Femur (tissue), 1 donor: ENCODE measurements at places on chromosomes 11 and 22.

GRCh38 chr22:46049726-46050450 lies 72.9 kb upstream of the WNT7B start:
- peak; percentile 8 for DNase-seq

- DNase-seq = no peak
Measured at GRCh38 chr11:125182573-125182972, 18.0 kb downstream of the PKNOX2 start.

DNA sequence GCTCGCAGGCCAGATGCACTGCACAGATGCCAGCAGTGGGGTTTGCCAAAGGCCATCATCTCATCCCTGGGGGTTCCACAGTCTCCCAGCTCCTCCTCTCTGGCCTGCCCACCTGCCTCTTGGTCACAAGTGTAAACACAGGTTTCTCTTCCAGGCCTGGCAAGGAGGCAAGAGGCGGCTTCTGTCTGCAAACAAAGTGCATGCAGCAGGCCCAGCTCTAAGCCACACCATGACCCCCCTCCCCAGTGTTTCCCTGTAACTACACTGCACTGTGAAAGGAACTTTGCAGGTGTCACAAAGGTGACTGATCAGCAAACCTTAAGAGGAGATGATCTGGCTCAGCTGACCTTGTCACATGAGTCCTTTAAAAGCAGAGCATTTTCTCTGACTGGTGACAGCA lies 26.2 kb upstream of the SHISAL1 start:
- no peak for DNase-seq

GRCh38 chr11:70076461-70076931 lies 1.6 kb upstream of the ANO1 start:
- DNase-seq = peak; percentile 18

- no peak for DNase-seq
Measured at GRCh38 chr11:134001088-134001487, 44.3 kb upstream of the IGSF9B start.

- DNase-seq = no peak
Measured at GRCh38 chr11:68847395-68847794, 5.7 kb upstream of the CPT1A start.

- no peak for DNase-seq
Measured at GRCh38 chr22:45216133-45217003, 24.3 kb downstream of the KIAA0930 start.

GRCh38 chr11:91100427-91100826 lies 877.6 kb upstream of the CHORDC1 start:
- no peak for DNase-seq

- DNase-seq = no peak
Measured at GRCh38 chr11:110962921-110963320, 250.7 kb upstream of the ARHGAP20 start.

DNA sequence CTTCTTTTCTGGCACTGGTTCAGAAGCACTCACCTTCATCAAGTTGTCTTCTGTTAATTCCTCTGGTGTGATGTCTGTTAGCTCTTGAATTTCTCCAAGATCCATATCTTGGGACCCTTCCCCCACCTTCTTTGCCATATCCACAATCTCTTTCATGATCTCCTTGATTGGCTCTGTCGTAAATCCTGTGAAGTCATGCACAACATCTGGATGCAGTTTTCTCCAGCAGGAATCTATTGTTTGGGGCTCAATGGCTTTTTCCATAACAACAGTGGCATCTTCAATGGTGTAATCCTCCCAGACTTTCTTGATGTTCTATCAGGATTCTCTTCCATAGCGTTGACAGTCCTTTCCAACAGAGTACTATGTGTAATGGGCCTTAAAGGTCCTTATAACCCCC lies 96.9 kb downstream of the CSTPP1 start:
- DNase-seq = no peak

- no peak for DNase-seq
Measured at GRCh38 chr11:1717745-1718144, 20.8 kb downstream of the KRTAP5-6 start.

- peak; percentile 87 for DNase-seq
Measured at GRCh38 chr11:76185931-76186401, 20.3 kb downstream of the WNT11 start.

DNA sequence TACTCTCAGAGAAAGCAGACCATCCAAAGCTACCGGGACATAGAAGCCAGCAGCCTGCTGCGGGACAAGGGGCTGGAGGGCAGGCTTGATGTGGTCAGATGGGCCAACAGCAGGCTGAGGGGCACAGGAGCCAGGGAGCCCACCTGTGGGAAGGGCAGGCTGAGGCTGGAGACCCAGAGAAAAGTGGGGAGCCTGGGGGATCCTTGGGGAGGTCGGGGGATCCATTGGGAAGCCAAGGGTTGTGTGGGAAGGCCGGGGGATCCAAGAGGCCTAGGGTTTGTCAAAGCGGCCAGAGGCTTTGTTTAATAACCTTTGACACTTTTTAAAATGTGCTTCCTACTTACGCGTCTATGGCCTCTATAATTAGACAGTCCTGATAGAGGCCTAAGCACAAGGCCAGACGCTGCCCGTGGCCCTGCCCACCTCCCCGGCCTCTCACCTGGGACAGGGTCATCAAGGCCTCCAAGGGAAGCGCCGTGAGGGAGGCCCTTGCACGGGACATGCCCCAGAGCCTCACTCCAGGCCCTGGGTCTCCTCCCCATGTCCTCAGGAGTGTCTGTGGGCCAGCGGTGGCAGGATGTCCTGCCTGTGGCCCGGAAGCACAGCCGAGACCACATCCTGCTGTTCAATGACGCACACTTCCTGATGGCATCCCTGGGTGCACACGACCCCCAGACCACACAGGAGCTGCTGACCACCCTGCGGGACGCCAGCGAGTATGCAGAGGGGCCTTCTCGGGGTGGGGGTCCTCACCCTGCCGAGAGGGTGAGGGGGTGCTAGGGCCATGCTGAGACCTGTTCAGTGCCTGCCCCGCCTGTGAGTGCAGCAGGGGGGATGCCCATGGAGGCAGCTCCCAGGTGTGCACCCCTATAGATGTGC lies 8.6 kb upstream of the GTSE1 start:
- peak; percentile 57 for DNase-seq

DNA sequence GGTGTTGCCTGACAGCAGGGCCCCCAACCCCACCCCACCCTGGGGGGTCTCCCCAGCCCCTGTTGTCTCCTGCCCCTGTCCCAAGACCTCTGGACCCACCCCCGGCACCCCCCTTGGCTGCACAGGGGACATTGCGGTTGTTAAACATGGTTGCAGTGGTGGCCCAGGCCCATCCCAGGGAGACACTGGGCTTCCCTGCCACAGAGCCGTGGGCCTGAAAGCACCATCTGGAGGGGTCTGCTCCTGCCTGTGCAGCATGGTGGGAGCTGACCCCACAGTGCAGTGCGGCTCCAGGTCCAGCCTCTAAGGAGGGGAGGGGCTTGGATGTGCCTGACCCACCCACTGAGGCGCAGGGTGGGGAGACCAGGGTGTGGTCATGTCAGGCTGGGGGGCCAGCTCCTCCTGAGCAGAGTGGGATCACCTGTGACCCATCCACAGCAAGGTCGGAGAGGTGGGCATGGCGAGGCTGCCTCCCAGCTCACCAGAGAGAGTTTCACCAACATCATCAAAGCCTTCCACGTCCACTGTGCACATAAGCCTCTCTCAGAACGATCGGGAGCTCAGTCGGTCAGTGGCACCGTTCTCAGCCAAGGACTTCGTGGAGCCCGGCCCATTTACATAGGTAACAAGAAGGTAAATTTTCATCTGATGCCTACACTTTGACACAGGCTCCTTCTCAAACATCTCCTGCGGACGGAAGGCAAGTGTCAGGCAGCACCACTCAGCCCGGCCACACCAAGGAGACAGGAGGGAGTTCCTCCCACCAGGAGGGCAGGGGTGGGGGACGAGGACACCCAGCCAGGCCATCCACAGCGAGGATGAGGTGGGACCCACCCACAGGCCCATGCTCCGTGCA lies 201.1 kb downstream of the BRD1 start:
- no peak for DNase-seq

- no peak for DNase-seq
Measured at GRCh38 chr11:1521382-1522080, 35.0 kb upstream of the MOB2 start.

- no peak for DNase-seq
Measured at GRCh38 chr11:70325824-70326223, 55.3 kb downstream of the PPFIA1 start.

DNA sequence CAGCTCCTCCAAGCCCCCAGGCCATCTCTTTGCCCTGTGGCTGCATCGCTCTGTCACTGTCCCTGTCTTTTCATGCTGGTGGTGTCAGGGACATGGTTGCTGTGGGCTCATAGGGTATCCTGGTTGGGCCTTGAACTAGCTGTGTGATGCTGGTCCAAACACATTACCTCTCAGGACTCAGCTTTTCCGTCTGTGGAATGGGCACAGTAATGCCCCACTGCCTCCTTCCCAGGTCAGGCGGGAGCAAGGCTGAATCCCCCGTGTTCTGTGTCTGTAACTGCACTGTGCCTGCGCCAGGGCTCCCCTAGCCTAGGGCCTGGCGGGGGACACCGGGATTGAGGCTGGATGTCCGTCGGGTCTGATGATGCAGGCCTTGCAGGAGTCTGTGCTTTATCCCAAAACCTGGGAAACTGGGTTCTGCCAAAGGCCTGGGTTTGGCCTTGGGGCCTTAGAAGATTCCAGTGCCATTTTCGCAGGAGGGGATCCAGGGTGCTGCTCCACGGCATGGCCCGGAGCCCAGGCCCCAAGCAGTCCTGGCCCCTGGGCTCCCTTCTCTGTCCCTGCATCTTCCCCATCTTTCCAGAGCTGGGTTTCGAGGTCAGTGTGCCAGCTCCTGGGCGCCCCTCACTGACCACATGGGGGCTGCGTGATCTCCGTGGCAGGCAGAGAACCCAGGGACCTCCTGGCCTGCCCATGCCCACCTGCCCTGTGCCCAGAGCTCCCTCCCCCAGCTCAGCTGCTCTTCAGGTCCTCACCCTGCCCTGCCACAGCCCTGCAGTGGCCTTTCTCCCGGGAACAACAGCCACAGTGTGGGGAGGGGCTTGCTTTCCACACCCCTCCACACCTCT lies 32.7 kb upstream of the CELSR1 start:
- peak; percentile 12 for DNase-seq

- no peak for DNase-seq
Measured at GRCh38 chr11:122089111-122089510, 26.9 kb downstream of the BLID start.

- no peak for DNase-seq
Measured at GRCh38 chr11:3002351-3002861, 10.3 kb upstream of the NAP1L4 start.

DNA sequence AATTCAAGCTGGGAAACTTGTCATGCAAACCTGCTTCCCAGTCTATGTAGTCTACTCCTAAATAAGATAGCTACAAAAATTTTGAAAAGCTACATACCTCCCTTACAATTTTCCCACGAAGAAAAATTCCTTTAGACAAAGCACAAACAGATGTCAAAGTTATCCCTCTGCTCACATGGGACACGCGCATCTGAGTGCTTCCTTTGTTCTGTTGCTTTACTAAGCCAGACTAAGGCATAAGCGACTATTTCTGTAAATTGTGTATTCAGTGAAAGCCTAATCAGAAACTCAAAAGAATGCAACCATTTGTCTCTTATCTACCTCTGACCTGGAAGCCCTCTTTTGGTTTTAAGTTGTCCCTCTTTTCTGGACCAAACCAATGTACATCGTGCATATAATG lies 583.7 kb upstream of the B3GAT1 start:
- DNase-seq = no peak

- no peak for DNase-seq
Measured at GRCh38 chr11:13465909-13466371, 2.9 kb upstream of the BTBD10 start.

DNA sequence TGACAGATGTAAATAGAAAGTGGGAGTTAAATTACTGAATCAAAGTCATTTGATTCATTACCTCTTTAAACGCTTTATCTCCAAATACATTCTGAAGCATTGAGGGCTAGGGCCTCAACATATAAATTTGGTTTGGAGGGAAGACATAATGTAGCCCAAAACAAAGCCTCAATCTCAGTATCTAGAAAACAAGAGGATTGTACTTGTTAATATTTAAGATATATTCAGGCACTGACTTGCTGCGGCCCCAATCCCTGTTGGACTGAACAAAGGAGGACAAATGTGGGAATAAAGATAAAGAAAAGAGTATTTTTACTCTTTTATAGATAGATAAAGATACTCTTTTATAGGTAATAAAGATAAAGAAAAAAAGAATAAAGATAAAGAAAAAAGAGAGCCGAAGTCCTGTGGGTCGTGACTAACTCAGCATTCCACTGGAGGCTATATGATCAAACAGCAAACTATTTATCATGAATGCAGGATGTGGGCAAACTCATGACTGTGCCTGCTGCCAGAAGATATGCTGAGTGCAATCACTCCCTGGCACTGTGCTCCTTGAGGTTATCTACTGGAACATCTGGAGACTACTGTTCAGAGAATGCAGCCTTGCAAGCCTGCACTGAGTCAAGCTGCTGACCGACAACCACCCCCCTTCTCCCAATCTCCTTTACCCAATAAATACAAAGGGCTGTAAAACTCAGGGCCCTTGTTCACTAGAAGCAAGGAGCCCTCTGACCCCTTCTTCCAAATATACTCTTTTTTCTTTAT lies 6.9 kb downstream of the OR10V1 start:
- DNase-seq = no peak

- DNase-seq = no peak
Measured at GRCh38 chr11:17921659-17922415, 91.0 kb downstream of the SERGEF start.

- no peak for DNase-seq
Measured at GRCh38 chr22:29435236-29436136, 2.9 kb upstream of the RFPL1 start.
